Thoracic aorta (tissue), 2 donors: ENCODE measurements at places on chromosomes 16 and 17.

GRCh38 chr17:2002767-2003329 lies 22.3 kb downstream of the RTN4RL1 start:
- no peak for DNase-seq

DNA sequence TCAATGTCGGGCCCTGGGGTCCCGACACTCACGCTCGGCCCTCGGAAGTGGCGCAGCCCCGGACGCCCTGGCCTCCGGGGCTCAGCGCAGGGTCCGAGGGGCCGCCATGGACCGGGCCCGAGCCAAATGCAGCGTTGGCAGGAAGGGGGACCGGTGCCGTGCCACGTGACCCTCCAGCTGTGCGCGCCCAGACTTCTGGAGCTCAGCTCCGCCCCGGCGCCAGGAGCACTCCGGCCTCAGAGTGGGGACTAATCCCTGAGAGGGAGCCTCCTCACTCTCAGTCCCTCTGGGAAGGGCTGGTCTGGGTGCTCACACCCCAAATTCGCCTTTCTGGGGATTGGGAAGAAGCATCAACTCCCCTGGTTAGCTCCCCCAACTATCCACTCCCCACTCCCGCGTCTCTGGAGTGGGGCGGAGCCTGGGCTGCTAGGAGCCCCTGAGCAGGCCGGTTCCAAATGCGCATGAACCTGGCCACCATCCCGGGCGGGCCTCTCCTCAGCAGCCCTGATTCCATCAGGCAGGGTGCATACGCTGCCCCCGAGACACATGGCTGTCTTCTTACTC lies at the start of gene B3GNT9:
B3GNT9 (minus strand) TSS at position 166 of the 564 bp plus-strand sequence. CDS start 513 bp downstream, outside the sequence.
- no peak for DNase-seq

DNA sequence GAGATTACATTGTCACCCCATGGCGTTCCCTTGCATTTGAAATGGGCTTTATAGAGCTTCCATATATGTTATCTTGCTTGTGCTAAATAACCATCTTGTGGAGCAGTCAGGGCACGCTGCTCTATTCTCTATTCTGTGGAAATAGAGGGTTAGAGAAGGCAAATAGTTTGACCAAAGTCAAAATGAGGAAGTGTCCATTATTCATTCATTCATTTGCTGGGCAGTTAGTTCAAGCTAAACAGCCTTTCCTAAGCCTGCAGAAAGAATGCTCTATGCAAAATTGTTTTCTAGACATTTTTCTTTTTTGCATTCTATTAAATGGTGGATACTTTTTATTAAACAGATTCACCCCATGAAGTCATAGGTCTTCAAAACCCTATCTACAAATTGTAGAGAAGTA lies 67.8 kb upstream of the ELAC2 start:
- no peak for DNase-seq

DNA sequence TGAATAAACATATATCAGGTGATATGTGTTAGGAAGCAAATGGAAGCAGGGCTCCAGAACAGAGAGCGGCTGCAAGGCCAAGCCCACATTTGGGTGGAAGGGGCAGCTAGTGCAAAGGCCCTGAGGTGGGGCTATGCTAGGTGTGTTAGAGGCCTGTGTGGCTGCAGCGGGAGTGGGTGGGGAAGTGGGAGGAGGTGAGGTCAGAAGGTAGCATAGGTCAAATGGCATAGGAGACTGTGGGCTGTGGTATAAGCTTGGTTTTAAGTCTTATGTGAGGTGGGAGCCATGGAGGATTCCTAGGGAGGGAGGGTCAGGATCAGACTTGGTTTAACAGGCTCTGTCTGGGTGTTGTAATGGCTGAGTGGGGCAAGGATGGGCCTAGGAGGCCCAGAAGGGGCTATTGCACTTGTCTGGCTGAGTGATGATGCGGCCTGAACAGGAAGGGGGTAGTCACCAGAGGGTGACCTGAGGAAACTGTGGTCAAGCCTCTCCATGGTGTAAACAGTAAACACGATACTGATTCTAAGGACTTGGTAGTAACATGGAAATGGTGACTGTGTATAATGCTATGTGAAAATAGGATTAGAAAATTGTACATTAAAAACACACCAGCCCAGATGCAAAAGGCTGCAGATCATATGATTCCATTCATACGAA lies 31.1 kb downstream of the RAI1 start:
- DNase-seq: no peak

DNA sequence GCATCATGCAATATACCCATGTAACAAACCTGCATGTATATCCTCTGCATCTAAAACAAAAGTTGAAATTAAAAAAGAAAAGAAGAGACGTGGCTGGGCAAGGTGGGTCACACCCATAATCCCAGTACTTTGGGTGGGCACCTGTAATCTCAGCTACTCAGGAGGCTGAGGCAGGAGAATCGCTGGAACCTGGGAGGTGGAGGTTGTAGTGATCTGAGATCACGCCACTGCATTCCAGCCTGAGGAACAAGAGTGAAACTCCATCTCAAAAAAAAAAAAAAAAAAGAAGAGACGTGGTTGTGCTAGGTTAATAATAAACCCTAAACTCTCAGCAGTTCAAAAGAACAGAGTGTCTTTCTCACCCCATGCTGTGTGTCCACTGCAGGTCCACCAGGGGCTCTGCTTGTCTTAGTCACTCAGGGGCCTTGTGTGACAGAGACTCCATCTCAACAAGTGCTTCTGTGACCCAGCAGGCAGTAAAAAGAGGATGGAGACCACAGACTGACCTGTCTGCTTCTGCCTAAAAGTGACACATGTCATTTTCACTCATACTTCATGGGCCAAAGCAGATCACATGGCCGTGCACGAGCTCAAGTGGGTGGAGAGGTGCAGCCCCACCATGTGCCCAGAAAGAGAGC lies 22.3 kb upstream of the N4BP1 start:
- DNase-seq: no peak

- DNase-seq: no peak
Observed at GRCh38 chr17:21263376-21263775, 10.2 kb upstream of the NATD1 start.

- DNase-seq: no peak
Observed at GRCh38 chr16:81601008-81601428, 156.4 kb downstream of the CMIP start.

DNA sequence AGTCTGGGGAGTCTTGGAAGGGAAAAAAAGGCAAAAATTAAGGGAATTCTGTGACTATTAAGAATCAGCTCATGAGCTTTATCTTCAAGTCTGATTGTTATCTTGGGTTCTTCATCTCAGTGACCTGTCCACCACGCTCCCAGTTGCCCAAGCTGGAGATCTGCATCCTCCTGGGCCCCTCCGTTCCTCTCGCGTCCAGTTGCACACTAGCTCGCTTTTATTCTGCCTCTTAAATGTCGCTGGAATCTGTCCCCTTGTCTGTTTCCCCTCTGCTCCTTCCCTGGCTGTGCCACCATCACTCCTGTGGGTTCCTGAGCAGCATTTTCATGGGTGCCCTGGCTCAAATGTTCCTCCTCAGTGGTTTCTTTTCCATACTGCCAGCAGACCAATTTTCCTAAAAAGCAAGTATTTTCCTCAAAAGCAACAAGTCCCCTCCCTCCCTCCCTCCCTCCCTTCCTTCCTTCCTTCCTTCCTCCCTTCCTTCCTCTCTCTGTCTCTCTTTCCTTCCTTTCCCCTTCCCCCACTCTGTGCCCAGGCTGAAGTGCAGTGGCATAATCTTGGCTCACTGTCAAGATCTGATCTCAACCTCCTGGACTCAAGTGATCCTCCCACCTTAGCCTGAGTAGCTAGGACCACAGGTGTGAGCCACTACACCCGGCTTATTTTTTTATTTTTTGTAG lies 1.4 kb downstream of the ENDOV start:
- DNase-seq: no peak

DNA sequence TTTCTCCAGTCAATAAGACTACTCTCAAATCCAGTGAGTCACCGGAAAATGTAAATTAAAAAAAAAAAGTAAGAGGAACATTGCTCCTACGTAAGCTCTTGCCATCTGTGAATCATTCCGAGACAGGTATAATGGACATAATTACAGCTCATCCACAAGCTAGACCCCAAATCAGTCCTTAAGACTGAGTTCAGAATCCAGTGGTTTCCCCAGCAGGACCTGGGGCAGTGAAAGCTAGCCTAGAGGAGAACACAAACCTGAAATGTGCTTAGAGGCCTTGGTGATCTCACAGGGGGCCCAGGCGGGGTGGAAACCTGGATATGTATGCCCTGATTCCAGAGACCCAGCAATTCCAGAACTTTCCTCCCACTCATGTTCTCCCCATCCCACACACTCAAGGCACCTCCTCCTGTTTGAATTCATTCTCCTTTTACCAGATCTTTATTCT lies 132.0 kb downstream of the COPRS start:
- no peak for DNase-seq

- no peak for DNase-seq
Observed at GRCh38 chr16:34078691-34079090, 619.3 kb downstream of the TP53TG3F start.

- no peak for DNase-seq
Observed at GRCh38 chr16:80912651-80913050, 94.0 kb downstream of the CMC2 start.

DNA sequence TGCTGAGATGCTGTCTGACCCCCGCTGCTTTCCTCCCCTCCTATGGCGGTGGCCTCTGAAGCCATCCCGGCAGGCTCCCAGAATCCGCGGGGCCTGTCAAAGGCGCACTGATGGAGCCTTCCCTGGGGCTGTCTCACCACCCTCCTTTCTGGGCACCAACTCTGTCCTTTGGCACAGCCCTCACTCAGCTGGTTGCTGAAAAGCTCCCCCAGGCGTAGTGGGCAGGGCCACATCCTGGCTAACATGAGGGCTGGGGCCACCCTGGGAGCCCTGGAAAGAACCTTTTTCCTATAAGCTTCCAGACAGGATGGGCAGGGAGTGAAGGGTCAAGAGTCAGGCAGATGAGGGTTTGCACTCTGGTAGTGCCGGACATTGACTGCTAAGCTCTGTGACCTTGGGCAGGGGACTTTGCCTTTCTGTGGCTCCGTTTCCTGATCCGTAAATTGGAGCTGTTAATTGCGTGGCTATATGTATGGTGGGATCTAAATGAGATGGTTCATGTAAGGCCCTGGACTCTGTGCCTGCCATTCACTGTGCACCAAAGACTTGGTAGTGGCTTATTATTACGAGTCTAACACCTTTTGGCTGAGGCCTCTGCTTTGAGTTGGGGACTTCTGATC lies 27.6 kb upstream of the LASP1NB start:
- DNase-seq: no peak
